Retina (tissue), 1 donor: ENCODE measurements at places on chromosomes 13 and 19.
A peak's percentile ranks its signal among the peaks of the same experiment; 100 is the strongest.

DNA sequence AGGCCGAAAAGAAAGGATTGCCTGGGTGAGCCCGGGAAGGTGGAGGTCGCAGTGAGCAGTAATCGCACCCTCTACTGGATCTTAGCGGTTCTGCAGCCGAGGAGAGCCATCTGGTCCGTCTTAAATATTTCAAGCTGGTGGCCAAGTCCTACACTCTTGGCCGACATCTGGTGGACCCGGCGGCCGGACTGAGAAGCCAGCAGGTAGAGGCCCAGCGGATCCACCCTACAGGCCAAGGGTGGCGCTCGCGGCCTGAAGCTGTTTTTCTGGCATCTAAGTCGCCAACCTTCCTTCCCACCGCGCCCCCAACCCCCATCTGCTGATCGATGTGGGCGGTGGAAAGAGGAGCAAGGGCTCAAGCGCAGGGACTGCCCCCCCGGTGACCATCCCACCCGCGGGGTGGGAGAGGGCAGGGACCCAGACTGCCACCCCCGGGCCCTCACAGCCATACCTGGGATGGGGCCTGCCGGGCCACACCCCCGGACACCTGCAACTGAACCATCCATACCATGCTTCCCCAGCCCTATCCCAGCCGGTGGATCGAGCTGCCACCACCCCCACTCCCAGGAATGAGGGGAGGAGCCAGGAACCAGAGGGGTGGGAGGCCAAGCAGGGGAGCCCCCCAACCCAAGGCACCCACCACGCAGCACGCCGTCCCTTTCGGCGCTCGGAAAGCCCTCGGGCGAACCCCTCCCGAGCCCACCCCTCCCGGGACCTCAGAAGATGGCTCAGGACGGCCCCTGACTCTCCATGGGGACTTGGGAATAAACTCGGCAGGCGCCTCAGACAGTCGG lies 46.3 kb upstream of the ZNF730 start:
- DNase-seq, result peak; percentile 87

- DNase-seq, result no peak
These were observed 12.9 kb downstream of the TPP2 start for GRCh38 chr13:102609696-102610095.

- DNase-seq, result no peak
These were observed 16.3 kb upstream of the PTPRS start for GRCh38 chr19:5356918-5357317.

DNA sequence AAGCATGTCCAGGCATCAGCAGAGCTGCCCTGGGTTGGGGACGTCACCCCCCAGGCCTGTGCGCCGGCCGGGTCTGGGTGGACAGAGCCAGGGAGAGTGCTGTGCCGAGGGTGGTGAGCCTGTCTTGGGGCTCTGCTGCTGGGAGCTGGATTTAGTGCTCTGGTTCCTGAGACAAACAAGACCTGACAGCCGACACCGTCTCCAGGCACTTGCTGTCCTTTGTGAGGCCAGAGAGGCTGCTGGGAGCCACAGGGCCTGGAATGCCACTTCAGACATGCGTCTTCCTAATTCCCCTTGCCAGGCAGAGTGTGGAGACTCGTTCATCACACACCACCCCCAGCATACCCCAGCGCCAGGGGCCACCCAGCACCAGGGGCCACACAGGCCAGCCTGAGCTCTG lies 165.8 kb downstream of the KDM4B start:
- DNase-seq, result peak; percentile 87

GRCh38 chr13:88086577-88086976 lies 415.4 kb downstream of the SLITRK5 start:
- DNase-seq, result no peak

GRCh38 chr19:34351382-34351826 lies 13.6 kb upstream of the GPI start:
- DNase-seq, result no peak

- no peak for DNase-seq
These were observed 7.2 kb upstream of the BCL3 start for GRCh38 chr19:44741258-44741731.

DNA sequence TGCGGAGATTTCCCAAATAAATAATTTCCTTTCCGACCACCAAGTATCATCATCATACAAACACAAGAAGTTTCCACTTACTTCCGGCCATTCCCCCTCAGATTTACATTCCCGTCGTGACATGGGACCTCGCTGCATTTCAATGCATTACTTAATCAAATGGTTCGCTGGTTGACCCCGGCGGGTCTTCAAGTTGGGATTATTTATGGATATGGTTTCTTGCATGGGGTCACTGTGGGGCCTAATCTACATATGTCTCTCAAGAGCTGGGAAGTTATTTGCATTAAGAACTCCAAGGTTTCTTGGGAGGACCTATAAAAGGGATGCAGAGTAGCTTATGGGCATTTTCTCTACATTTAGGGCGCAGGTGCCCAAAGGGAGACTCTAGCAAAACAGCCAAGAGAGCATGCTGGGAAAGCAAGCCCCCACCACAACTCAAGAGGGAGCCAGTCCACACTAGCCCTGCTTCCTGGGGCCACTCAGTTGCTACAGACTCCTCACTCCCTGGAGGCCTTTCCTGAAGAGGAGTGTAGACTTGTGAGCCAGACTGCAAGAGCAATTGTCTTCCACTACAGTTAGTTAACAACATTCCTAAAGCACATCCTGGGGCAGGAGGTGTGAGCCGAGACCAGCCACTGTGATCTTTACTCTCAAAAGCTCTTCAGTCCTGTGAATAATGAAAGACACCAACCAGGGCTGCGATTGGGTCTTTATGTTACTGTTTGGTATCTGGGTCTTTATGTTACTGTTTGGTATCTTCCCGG lies 125.3 kb downstream of the KATNAL1 start:
- DNase-seq, result no peak

- no peak for DNase-seq
These were observed 3.2 kb upstream of the SYDE1 start for GRCh38 chr19:15104003-15104402.

DNA sequence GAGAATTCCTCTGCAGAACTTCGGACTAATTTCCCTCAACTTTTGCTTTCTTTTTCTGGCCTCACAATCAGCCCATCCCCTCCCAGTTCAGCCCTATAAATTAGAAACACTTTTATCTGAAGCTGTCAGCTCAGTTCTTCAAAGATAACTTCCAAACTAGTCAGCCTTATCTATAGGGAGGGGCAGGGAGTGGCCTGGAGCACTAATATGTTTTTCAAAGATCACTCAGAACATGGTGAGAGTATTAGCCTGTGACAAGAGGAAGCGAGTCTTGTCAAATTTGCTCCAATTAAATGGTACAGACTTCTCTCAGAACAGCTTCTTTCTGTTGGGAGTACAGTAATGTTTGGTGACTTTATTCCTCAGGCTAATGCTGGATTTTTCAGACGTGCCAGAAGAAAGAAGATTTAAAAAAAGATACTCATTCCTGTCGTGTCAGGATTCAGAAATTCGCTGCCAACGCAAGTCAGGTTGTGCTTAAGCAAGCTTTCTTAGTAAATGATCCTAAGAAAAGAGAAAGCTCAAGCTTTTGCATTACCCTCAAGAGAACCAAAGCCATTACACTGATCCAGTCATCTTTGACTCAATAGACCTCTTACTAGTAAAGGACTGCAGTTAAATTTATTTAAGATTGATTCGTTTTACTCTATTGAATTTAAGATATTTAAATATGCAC lies 1033.6 kb downstream of the SLITRK5 start:
- DNase-seq, result no peak

GRCh38 chr13:95480131-95480545 lies 72.4 kb upstream of the CLDN10 start:
- DNase-seq, result no peak

- no peak for DNase-seq
These were observed 109.0 kb downstream of the SLAIN1 start for GRCh38 chr13:77806518-77806917.

- peak; percentile 89 for DNase-seq
These were observed 18.2 kb downstream of the IL17D start for GRCh38 chr13:20721454-20722357.

GRCh38 chr13:63680704-63681103 lies 2265.1 kb upstream of the PCDH20 start:
- no peak for DNase-seq

- DNase-seq, result no peak
These were observed 264.9 kb downstream of the ITGBL1 start for GRCh38 chr13:101717353-101717752.

DNA sequence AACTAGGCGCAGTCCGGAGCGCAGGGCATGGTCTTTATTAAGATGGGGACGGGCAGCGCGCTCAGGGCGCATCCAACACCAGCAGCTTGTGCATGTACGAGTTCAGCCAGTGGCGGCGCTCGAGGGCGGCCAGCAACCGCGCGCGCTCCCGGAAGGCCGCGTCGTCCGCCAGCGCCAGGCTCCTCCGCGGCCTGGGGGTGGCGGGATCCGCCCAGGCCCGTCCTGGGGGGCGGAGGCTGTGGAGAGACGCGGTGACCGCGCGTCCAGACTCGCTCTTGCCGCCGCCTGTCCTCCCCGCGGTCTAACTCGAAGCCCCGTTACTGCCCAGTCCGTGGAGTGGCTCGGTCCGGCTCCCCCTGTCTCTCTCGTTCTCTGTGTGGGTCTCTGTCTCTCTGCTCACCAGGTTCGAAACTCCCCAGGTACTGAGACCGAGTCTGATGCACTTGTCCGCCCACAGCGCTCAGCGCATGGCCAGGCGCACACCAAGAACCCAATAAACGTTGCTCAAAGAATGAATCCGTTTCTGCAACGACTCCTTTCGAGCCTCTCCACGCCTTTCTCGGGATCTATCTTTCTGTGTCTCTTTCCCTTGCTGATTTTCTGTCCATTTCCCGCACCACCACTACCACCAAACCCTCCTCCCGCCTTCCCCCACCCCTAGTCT lies 702 bp downstream of the PTH2 start:
- peak; percentile 89 for DNase-seq

DNA sequence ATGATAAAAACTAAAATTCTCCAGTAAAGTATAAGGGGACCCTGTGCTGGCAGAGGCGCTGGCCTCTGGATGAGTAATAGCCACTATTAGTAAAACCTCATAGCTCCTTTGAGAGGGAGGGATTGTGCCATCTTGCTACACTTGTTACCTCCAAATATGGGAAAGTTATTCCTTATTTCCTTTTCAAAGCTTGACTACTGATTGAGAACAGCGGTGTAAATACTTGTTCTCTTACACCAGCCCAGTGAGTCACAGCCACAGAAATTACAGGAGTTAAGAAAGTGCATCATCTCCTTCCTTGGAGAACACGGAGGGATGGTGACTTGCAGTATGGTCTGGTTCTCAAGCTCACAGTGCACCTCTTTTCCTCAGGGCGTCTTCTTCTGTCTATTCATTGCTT lies 379.0 kb downstream of the EFNB2 start:
- no peak for DNase-seq

- DNase-seq, result no peak
These were observed 99.2 kb downstream of the GNG7 start for GRCh38 chr19:2603334-2603733.

- DNase-seq, result no peak
These were observed 77.4 kb upstream of the DOCK9 start for GRCh38 chr13:99055281-99055680.

DNA sequence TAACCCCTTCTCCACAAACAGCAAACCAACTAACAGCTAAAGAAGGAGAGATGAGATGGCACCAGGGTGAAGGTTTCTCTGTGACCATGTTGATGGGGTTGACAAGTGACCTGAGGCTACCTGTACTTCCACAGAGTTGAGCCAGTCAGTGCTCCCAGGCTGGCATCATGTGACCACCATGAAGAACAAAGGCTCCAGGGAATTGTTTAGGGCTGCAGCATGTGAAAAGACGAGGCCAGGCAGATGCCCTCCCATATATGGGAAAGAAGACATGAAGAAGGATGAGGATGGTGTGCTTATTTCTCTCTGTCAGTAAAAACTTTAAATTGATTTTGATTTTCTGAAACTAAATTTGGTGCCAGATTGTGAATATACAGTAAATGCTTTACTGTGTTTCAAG lies 220.6 kb downstream of the OLFM4 start:
- DNase-seq, result no peak

DNA sequence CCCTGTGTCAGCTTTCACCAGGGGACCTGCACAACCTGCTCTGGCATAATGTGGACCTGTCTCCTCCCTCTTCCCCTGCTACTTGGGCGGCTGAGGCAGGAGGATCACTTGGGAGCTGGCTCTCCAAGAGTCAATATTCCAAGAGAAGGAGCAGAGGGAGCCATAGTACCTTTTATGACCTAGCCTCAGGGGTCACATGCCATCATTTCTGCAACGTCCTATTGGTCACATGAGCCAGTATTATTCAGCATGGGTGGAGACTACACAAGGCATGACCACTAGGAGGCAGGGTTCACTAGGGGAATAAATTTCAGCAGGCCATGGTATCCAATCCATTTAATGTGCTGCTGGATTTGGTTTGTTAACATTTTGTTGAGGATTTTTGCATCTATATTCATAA lies 12.0 kb upstream of the SHFL start:
- no peak for DNase-seq

GRCh38 chr13:80717776-80718175 lies 376.9 kb upstream of the SPRY2 start:
- peak; percentile 84 for DNase-seq

GRCh38 chr13:68254151-68254550 lies 1024.0 kb upstream of the PCDH9 start:
- DNase-seq, result peak; percentile 28

DNA sequence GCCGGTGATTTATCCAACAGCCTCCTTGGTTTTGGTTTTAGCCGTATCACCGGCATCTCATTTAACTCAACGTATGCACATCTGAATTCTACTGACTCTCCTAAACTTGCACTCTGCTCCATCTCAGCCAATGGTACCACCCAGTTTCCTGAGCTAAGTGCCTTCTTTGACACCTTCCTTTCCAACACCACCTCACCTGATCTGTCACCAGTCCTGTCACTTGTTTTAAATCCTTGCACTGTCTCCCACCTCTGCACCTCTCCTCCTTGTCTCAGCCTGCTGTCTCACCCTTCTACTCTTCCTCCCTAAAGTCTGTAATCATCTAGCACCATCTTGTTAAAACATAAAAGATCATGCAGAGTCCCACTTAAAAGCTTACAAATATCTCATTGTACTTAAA lies 28.1 kb upstream of the TPT1 start:
- DNase-seq, result no peak

DNA sequence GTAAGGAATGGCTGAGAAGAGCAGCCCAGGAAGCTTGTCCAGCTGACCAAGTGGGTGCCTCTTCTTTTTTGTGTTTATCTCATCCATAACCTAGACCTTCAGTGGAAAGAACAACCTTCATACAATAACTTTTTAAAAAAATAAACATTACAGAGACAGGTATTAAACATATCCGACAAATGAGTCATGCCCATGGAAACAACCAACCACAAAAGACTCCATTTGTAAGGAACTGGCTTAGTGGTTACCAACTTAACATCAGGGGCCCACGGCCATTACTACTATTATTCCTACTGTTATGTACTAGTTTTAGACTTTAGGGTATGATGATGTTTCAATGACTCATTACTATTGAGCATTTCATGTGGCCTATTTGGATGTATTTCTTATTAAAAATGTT lies 191.7 kb upstream of the SERP2 start:
- no peak for DNase-seq

DNA sequence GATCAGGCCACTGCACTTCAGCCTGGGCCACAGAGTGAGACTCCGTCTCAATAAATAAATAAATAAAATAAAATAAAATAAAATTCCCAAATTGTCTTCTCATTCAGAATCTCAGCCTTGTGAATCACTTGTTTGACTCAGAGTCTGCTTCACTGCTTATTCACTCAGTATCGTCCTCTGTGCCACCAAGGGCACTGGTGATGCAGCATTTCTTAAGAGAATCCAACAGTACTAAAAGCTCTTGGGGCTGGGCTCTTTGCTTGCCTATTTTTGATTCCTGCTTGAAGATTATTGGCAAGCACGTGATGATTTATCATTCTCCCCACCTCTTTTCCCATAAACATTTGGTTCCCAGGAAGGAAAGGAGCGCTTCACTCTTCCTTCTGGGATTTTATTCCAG lies 54.8 kb upstream of the HMGB1 start:
- no peak for DNase-seq
